ENCODE measurements at places on chromosomes 4 and X. TPM values are rescaled to one million over a fixed set of nuclear protein-coding genes. Genes with fewer than 3 reads are reported as not detected.

GRCh38 chr4:80098635-80099034, 25.6 kb upstream of the ANTXR2 start:
- no peak for DNase-seq

GRCh38 chrX:139738581-139738980, 30.6 kb upstream of the MCF2 start:
- DNase-seq, result no peak

Gene BEX1
- 13.3 TPM for polyA plus RNA-seq

Gene ODAPH
- polyA plus RNA-seq, result not detected

Gene DYNLT3
- polyA plus RNA-seq, result 35.6 TPM

DNA sequence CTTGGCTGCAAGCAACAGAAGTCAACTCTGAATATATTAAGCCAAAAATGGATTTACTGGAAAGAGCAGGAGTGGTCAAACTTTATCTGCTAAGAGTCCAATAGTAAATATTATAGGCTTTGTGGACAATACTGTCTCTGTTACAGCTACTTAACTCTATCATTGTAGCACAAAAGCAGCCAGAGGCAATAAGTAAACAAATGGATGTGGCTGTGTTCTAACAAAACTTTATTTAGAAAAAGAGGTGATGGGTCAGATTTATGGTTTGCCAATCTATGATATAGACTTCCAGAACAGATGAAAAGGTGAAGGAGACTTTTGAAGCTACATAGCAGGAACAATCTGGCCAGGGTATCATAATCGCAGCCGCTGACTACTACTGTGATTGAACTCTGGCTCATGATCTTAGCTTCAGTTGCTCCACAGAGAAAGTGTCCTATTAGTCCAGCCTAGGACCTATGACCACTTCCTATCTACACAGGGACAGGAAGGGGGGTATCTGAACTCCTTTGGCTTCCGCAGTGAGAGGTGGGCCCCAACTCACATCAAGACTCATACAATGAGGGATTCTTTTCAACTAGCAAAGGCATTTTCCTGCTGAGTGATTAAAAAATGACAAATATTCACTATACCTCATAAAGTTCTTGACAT, 154.9 kb downstream of the ATG4A start:
- DNase-seq, result no peak

- DNase-seq, result peak; percentile 61
Measured at GRCh38 chr4:78612398-78613178, 61.0 kb downstream of the ANXA3 start.

DNA sequence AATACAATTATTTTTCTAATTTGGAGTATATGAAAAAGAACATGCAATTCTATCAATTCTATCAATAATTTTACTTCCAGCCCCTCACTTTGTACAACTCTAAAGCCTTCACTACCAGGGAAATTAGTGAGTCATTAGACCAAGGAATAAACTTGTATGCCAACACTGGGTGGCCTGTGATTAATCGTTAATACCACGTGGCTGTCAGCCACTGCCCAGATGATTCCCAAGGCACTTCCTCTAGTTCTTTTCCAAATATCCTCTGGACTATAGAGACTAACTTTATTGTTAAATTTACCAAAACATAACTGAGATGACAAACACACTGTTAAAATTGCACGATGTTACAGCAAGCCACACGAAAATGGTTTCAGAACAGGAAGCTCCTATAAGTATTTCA, 45.7 kb downstream of the MID1 start:
- DNase-seq, result no peak

- DNase-seq, result no peak
Measured at GRCh38 chr4:15343581-15343980, 84.3 kb upstream of the C1QTNF7 start.

GRCh38 chr4:8081621-8082516, 76.7 kb downstream of the ABLIM2 start:
- no peak for DNase-seq

- DNase-seq, result no peak
Measured at GRCh38 chr4:112593438-112594133, 43.1 kb downstream of the ZGRF1 start.

DNA sequence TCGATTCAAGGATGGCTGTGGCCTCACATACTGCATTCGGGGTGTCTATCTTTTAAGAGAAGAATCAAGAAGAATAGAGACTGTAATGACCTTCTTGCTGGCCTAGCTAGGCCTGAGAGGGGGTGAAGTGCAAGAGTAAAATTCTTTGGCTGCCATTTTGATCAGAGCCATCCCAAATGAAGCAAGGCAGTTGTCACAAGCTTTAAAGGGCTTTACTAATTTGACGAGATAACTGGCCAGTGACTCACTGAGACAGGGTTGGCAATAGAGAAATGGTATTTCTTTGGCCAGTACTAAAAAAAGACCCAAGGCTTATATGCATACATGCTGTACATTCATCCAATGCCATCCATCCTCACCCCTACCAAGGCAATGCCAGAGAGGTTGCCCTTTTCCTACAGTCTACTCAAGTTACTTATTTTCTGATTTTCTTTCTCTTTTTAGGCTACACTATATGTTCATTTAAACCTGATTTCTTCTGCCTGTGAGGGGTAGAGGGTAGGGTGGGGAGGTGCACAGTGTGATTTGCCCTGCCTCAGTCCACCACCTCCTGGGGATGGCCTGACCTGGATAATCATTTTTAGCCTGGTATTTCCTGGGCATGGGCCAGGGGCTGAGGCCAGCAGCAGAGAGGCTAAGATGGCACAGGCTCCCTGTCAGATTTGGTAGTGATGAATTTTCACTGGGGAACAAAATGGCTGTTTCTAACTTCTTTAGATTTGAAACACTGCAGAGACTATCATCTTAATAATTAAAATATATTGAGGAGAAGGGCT, 32.2 kb downstream of the ATG4A start:
- no peak for DNase-seq

GRCh38 chr4:110412354-110413065, 63.4 kb upstream of the ENPEP start:
- DNase-seq, result no peak

- no peak for DNase-seq
Measured at GRCh38 chrX:37754516-37754915, 25.3 kb upstream of the CYBB start.

Gene NAT8L
- 5.6 TPM for polyA plus RNA-seq

DNA sequence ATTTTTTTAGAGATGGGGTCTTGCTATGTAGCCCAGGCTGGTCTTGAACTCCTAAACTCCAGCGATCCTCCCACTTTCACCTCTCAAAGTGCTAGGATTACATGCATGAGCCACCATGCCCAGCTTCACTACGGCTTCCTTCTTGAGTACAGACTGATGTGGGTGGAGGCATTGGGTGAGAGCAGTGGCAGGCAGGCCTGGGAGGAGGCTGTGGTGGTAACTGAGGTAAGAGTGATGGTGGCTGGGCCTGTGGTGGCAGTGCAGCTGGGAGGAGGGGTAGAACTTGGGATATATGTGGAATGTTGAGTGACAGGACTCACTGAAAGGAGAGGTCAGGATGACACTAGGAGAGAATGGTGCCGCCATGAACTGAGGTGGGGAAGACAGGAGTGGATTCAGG, 80.9 kb downstream of the MED28 start:
- no peak for DNase-seq

Gene COL4A5
- polyA plus RNA-seq, result 144 TPM

- DNase-seq, result no peak
Measured at GRCh38 chr4:12846368-12846767, 637.8 kb downstream of the RAB28 start.

DNA sequence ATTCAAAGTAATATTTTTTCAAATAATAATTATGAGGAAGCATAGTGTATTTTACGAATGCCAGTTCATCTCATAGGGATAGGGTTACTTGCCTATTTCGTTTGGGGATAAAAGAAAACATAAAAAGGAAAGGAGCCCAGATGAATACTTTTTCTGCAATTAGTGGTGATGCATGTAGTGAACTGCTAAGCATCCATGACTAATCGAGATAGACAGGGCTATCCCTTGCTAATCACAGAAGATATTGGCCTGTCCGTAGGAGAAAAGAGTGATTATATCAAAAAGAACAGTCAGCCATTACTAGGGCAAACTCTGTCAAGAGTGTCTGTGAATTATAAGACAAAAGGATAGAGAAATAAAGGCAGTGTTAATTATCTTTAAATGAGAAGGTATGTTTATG, 746.1 kb downstream of the C4orf33 start:
- no peak for DNase-seq
